D341Med (cell line): ENCODE measurements at places on chromosomes 7 and 10.
A peak's percentile ranks its signal among the peaks of the same experiment; 100 is the strongest.

DNA sequence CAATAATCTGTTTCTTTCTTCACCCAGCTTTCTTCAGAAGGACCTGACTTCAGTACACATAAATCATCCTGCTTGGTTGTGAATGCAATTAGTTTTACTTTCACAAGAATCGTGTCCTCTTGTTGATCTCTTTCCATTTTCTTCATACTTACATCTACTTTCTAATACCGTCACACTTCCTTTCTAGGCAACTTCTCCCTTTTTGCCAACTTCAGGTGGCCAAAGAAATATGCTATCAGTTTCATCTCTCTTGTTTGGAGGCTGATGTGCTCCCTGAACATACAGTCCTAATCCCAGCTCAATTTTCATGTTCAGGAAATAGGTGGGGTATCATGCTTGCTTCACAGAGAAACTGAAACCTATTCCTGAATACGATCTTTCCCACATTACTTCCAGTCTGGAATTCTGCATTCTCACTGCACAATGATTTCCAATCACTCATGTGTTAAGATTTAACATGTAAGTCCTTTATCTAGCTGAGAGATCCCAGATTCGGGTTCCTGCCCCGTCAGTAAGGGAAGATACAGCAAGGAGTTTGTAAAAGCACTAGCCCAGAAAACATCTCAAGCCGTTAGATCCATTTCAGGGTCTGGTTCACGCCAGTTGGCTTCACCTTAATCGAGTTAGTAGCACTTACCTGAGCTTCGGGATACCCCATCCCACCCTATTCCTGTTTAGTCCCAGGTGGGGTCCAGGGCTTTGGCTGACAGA lies 994 bp downstream of the SLC25A28 start:
- no peak for DNase-seq

DNA sequence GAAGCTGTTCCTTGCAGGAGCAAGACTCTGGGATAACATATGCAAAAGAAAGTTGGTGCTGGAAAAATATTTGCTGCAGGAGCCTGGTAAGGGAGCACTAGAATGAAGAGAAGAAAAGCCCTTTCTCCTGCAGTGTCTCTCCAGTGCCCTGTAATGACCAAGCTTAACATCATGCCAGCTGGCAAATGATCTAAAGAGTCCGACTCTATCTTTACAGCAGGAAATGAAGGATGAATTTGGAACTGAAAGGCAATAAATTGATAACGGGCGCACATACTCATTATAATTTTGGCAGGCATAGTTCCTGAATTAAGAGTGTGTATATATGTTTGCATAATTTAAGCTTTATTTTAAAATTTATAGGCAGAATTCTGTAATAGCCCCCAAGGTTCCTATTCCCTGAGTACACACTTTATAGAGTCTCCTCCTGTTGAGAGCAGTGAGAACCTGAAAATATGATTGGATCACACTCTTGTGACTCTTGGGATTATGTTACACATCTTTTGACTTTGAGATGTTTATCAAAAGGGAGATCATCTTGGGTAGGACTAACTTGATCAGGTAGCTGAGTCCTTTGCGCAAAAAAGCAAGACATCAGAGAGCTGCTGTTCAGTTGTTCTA lies 299.0 kb upstream of the MBL2 start:
- DNase-seq = no peak

DNA sequence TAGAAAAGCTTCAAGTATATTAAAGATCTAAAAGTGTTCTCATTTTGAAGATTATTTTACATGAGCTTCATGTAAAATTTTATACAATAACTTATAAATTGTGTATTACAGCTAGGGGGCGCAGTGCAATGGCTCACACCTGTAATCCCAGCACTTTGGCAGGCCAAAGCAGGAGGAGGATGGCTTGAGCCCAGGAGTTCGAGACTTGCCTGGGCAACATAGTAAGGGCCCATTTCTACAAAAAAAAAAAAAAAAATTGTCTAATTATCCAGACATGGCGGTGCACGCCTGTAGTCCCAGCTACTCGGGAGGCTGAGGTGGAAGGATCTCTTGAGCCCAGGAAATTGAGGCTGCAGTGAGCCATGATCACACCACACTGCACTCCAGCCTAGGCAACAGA lies 16.6 kb downstream of the ACBD5 start:
- DNase-seq = no peak

GRCh38 chr10:34157501-34157900 lies 657.6 kb downstream of the PARD3 start:
- DNase-seq = no peak

DNA sequence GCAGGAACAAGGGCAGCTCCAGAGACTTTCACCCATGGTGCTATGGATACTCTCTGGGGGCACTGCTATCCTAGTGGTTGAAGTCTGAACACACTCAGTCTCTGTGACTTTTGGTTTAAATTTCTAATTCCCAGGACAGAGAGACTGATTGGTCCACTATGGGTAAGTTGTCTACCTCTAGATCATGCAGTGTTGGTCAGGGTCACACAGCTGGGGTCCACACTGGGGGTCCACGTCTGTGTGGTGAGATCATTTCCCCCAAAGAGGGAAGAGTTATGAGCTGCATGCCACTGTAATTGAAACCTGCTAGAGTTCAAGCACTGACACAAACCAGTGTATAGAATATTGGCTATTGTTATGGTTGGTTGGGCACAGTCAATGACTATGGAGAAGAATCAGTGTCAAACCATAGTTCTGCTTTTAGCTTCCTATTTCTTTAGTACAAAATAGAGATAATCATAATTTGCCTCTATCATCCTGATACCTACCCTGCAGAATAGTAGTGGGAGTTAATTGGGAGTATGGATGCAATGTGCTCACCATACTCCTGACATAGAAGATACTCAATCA lies 101.6 kb downstream of the PRTFDC1 start:
- no peak for DNase-seq

- DNase-seq = no peak
Measured at GRCh38 chr7:3520206-3520605, 219.2 kb downstream of the SDK1 start.

- no peak for DNase-seq
Measured at GRCh38 chr10:22606164-22606614, 108.2 kb downstream of the PIP4K2A start.

GRCh38 chr7:106057204-106057961 lies 54.7 kb downstream of the SYPL1 start:
- no peak for DNase-seq

DNA sequence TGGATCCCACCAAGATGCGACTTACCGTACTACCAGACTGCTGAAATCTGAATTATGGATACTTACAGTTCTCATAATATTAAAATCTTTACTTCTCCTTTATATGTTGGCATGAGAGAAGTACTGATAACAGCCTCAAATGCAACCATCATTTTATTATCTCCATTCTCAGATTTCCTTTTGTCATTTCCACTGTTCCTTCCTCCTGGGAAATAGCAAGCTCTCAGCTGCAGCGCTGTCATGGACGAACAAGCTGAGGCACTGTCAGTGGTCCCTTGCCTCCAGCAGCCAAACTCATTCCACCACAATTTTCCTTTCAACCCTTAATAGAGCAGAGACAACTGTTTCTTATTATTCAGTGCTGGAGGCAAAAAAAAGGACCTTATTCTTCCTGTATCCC lies 478.4 kb downstream of the ARL4A start:
- DNase-seq = no peak

DNA sequence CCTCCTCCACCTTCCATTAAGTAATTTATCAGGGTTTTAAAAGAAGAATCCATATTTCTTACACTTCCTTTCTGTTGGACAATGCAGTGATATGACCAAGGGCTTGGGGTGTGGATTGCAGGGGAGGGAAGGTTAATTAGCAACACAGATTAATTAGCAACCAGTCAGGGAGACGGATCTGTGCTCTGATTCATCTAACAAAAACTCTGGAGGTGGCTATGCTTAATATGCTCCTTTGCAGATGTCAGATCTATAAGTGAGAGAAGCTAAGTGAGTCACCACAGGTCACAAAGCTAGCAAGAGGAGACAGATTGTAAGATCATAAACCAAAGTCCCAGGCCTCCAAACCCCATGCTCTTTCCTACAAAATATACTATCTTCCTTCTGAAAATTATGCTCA lies 178.8 kb upstream of the ITGB1 start:
- no peak for DNase-seq

DNA sequence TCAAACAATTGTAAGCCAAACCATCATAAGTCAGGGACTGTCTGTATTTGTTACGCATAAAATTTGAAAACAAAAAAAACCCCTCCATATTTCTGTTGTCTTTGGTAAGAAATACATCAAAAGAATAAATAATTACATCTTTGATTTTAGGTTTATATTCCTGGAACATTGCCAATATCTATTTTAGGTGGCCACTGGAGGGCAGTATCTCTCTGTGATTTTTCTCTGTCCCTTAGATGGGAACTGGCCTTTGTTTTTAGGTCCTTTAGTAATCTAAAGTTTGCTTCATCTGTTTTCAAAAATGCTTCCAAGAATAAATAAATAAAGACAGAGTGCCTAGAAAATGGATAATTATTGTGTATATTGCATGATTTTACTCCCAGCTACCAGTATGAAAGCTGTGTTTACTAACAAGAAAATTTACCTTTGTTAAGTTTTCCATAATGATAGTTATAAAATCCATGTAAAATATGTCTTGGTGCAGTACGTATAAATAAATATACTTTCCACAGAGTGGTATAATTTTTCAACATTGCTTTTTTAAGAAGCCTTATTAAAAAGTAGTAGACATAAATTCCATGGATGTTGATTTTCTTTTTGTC lies 64.2 kb downstream of the PHYHIPL start:
- peak; percentile 44 for DNase-seq

DNA sequence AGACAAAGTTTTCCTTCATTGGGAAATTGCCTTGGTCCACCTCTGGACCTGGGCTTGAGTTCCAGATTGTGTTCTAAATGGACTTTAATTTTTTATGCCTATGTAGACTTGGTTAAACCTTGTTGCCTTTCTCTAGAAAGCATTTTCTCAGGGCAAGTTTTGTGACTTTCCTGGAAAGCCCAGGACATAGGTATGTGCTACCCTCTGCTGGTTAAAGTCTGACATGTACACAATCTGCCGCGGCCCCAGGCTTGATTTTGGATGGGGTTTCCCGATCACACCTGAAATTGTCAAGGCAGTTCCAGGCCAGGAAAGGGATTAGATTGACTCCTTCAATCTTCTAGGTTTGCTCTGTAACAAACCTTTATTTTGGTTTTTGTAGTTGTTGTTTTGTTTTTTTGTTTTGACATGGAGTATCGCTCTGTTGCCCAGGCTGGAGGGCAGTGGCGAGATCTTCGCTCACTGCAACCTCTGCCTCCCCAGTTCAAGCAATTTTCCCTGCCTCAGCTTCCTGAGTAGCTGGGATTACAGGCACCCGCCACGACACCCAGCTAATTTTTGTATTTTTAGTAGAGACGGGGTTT lies 14.1 kb upstream of the AKR1B10 start:
- peak; percentile 75 for DNase-seq

DNA sequence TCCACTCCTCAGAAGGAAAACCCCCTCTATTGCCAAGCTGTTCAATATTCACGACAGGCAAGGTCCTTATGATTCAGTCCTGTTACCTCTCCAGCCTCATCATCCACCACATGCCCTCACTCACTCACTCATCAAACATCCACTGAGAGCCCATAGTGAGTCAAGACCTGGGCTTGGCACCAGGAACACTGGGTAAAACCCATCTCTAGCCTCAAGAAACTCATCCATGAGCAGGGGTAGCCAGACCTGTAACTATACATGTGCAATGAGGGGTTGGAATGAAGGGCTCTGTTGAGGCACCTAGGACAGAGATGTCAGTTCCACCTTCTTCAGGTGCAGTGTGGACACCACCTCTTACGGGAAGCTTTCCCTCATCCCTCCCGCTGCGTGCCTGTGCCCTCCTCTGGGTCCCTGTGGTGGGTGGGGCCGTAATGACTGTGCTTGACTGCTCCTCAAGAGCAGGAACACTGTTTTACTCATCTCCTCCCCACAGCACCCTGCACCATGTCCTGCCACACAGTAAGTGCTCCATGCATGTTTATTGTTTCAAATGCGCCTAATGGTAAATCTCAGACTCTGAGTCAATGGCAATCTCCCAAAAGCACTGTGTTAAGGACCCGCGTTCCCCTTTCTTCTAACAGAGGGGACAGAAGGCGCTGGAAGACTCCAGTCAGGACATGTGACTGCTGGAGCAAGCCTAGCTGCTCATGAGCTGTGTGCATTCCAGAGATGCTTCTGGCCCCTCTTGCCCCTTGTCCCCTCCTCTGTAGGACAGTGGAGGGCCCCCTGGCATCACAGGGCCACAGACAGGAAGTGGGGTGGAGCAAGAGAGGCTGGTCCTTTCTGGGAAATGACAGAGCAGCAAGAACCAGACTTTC lies 95.4 kb downstream of the HIPK2 start:
- DNase-seq = no peak

DNA sequence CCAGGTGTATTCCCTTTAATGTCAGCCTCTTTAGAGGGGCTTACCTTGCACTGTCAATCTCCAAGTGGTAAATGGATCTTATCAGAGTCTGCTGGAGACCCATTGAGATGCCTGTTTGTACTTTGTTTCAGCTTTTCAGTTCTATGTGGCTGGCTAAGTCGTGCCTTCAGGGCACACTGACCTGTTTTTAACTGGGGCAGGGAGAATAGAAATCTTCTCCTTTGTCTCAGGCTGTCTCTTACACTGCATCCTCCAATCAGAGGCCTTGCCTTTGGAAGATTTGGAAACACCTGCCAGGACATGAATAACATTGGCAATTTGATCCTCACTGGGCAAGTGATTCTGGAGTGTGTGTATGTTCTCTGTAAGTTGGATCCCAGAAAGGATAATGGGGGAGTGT lies 65.0 kb downstream of the POU6F2 start:
- no peak for DNase-seq

GRCh38 chr7:99106821-99107241 lies 37.1 kb downstream of the SMURF1 start:
- no peak for DNase-seq

DNA sequence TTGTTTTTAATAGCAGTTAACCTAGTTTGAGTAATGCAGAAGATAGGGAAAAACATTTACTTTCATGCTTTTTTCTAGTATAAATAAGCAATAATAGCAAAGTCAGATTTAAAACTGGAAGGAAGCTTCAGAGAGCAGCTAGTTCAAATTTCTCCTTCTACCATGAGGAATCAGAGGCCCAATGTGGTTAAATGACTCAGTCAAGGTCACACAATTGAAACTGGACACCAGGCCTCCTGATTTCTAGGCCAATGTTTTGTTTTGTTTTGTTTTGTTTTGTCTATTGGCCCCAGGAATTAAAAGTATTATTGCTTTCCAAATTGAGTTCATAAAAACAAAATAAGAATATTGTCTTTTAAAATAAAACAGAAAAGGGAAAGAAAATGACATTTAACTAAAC lies 122.3 kb downstream of the TRIL start:
- DNase-seq = no peak
